Activated gamma-delta T cell treated with anti-CD3 and anti-CD28 coated beads, Interleukin-2, amount 50 U/mL, for 16 hours (primary cell): ENCODE measurements at places on chromosomes 5 and 9.

DNA sequence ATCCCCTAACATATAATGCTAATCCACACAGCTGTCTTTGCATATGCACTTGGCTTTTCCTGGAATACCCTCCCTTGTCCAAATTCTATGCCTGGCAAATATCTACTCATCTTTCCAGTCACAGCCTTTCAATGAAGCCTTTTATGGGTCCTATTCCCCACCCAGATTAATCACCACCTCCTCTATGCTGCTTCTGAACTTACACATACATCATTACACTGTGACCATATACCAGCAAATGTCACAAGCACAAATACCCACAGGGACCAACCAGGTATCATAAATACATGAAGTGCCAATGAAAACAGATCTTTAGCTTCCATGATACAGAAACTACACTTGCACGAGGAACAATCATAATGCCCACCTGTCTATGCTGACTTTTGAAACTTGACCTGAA lies 22.3 kb downstream of the LPAR1 start:
- DNase-seq = no peak

- DNase-seq = no peak
These were observed 737.7 kb downstream of the TLE1 start for GRCh38 chr9:80951675-80952074.

DNA sequence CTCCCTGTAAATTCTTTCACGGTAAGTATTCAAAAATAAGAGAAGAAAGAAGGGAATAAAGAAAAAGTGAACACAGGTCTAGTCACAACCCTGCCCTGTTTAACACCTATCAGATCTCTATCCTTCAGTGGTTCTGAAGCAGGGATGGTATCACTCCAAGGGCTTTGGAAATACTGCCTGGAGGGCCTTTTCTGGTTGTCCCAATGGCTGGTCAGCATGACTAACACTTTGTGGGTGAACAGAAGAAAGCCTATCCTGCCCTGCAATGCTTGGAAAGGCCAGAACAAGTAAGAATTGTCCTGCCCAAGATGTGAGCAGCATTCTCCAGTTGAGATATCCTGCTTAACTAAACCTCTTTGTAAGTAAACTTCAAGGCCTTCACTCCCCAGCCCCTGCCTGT lies 124.9 kb downstream of the TMEM167A start:
- no peak for DNase-seq

GRCh38 chr9:69931340-69931739 lies 110.7 kb downstream of the CFAP95 start:
- DNase-seq = no peak

GRCh38 chr9:37618817-37619216 lies 26.4 kb upstream of the TOMM5 start:
- DNase-seq = no peak

GRCh38 chr5:111606194-111606593 lies 93.9 kb upstream of the STARD4 start:
- DNase-seq = no peak

GRCh38 chr5:181050016-181050415 lies 9.9 kb downstream of the BTNL9 start:
- no peak for DNase-seq

- no peak for DNase-seq
These were observed 448.8 kb downstream of the TLE4 start for GRCh38 chr9:80020530-80020929.

GRCh38 chr5:10839118-10839517 lies 78.1 kb upstream of the DAP start:
- no peak for DNase-seq
